ENCODE measurements at places on chromosomes 13 and 19.

- DNase-seq, result no peak
These were observed 2.8 kb downstream of the FAM124A start for GRCh38 chr13:51225029-51225428.

- no peak for DNase-seq
These were observed 606 bp downstream of the PRDX2 start for GRCh38 chr19:12800923-12801465.

DNA sequence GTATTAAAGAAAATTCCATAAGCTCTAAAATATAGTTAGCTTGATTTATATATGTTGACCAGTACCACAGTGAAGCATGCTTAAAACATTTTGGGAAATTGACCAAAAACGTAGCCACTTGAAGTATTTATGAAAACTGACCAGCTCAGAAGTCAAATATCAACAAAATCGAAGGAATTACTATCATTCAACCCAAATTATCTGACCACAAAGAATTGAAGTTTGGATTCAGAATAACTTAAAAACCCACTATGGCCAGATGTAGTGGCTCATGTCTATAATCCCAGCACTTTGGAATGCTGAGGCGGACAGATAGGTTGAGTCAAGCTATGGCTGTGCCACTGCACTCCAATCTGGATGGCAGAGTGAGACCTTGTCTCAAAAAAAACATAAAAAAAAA is 31.9 kb downstream of the GPALPP1 start:
- DNase-seq, result no peak

DNA sequence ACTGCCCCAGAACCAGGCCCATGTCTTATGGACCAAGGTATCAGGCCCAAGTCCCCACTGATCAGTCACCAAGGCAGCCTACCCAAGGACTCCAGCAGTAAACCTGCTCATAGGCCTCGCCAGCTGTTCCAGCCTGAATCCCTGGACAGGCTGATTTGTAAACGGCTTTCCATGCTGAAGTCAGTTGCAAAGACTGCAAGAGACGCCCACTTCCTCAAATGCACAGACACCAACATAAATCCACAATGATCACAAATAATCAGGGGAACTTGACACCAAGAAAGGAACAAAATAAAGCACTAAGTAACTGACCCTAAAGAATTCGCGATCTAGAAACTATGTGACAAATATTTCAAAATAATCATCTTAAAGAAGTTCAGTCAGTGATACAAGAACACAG is 75.2 kb downstream of the RXFP2 start:
- DNase-seq, result no peak

DNA sequence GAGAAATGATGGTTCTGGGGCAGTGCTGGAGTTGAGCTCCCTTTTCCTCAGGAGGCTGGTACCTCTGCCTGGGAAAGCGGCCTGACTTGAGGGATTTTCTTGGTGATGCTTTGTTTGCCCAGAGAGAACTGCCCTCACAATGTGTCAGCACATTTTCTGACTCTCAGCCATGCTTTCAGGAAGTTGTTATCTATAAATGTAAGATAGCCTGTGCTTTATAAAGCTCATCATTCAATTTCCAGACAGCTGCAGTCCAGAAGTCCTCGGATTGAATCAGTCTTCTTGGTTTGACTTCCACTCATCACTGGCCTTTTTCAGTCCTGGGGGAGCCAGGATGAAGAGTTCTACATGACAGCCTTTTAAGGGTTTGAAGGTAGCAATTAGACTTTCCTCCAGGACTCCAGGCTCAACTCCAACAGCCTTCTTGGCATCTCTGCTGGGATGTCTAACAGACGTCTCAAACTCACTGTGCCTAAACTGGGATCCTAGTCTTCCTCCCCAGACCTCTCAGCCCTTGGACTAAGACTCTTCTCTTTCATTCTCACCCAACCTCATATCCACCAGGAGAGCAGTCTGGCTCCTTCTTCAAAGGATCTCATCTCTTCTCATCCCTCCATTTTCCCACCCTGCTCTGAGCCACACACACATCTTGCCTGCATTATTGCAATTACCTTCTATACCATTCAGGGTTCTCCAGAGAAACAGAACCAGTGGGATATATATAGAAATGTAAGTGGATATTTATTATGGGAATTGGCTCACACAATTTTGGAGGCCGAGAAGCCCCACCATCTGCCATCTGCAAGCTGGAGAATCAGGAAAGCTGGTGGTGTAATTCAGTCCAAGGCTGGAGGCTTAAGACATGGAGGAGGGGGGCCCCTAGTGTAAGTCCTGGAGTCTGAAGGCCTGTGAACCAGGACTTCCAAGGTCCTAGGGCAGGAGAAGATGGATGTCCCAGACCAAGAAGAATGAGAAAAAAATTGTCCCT is 13.1 kb downstream of the ERICH6B start:
- DNase-seq, result no peak

GRCh38 chr13:44662515-44662914 is 86.4 kb upstream of the TSC22D1 start:
- DNase-seq, result no peak

GRCh38 chr13:111518161-111518792 is 197.8 kb downstream of the TEX29 start:
- no peak for DNase-seq

GRCh38 chr13:23570099-23570920 is at the start of gene TNFRSF19:
TNFRSF19 (plus strand) TSS chr13:23570412; CDS start chr13:23590184, 19,772 bp downstream.
- no peak for DNase-seq

- peak; percentile 74 for DNase-seq
These were observed 25.1 kb downstream of the SIPA1L3 start for GRCh38 chr19:37931881-37932655.

- peak; percentile 86 for DNase-seq
These were observed 372 bp downstream of the DNAAF3 start for GRCh38 chr19:55165952-55166529.

Measured in HuH-7 (cell line).